ENCODE measurements at places on chromosomes 7 and 10.

DNA sequence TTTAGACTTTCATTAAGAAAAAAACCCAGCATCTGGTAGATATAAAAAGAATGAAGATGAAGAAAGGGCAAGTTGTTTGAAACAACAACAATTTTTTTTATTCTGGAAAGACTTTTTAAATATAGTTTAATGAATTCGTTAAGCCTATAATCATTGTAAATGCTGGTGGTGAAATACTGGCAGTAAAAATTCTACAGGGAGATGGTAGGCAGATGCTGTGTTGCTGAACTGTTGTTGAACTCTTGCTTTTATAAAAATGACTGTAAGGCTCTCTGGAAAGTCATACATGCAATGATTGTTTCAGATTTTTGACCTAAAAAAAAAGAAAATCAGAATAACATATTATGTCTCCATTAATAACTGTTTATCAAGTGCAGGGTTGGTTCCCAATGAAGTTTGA lies 39.0 kb downstream of the SCIN start:
- no peak for DNase-seq

DNA sequence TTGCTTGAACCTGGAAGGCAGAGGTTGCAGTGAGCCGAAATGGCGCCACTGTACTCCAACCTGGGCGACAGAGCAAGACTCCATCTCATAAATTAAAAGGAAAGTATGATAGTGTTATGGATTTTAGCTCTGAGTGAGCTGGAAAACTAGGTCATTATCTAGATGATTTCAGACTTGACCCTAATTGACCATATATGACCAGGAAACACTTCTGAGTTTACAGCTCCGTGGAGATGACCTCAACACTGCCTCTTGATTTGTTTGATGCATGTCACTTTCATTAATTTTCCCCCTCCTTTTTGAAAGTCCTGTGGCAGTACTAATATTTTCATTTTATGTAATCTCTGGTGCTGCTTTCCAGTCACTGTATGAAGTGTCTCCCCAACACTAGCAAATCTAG lies 7.8 kb upstream of the SEC61A2 start:
- no peak for DNase-seq

GRCh38 chr10:6600224-6600987 lies 20.3 kb upstream of the PRKCQ start:
- no peak for DNase-seq

DNA sequence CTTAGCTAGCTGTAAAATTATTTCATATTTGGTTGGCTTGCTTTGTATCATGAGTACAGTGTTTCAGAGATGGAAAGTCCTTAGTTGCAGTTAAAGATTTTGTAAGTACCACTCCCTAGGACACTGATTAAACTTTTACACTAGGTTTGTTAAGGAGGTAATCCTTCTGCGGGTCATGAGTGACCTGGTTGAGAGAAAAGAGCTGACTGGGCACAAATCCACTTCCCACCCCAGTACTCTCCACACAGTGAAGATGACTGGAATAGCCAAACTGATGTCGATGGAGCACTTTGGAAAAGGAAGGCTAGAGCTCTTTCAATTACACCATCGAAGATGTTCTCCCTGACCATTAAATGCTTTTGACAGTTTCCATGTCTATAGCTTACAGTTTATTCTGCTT lies 191.9 kb downstream of the CSTF2T start:
- no peak for DNase-seq

DNA sequence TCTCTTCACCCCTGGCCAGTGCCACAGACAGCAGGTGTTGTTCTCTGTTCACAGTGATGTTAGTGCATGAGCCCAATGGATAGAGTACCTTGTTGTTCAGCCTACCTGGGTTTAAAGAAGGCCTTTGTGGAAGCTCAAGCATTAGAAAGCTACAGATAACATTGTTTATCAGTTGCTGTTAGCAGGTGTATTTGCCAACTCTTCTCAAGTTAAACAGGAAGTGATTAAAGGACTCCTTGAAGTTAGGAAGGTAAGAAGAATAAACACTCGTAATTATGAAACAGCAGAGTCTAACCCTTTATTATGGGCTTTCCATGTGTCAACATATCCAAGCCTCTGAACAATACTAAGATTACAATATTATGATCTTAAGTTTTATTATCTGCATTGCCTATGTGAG lies 25.9 kb downstream of the RGR start:
- DNase-seq: no peak

DNA sequence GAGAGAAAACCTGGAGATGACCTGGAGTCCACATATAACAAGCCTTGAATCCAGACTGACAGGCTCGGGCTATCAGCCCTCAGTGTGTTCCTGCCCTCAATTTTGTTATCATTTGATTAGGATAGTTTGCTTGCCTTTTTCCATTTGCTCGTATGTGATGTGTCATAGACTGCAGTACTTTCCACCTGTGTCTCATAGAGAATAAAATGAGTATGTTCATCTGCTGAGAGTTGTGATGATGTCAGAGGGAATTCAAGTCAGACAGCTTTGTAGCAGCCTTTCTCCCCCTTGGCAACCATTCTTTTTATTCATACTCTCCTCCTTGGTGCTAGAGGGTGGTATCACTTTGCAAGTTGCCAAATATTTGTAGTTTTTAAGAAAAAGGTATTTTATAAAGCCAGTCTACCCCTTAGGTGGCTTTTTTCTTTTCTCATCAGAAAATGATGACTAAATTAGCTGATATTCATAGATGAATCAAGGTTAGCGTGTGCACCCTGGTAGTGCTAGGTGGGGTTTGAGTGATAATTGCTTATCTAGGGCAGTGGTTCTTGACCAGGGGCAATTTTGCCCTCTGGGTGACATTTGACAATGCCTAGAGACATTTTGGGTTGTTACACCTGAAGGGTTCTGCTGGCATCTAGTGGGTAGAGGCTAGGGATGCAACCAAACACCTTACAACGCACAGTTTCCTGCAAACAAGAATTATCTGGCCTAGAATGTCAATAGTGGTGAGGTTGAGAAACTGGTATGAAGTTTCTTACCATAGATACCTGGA lies 5.4 kb downstream of the SGPL1 start:
- no peak for DNase-seq

DNA sequence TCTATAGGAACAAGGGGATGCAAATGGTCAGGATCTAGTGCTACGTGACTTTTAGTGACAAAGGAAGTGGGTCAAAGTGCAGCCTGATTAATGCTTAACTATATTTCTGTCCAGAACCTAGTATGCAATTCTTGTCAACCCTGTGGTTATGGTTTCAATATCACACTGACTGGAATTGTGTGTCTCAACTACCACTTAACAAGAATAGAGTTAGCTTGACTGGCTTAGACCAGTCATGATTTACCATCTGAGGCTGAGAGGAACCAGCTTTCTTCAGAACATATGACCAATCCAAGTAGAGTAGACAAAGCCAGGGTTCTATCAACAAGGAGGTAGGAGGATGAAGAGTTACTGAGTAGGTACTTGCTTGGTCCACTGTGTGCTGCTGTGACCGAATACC lies 54.4 kb downstream of the MYPN start:
- DNase-seq: no peak

- DNase-seq: no peak
Measured at GRCh38 chr7:99992330-99993038, 16.7 kb upstream of the AZGP1 start.

DNA sequence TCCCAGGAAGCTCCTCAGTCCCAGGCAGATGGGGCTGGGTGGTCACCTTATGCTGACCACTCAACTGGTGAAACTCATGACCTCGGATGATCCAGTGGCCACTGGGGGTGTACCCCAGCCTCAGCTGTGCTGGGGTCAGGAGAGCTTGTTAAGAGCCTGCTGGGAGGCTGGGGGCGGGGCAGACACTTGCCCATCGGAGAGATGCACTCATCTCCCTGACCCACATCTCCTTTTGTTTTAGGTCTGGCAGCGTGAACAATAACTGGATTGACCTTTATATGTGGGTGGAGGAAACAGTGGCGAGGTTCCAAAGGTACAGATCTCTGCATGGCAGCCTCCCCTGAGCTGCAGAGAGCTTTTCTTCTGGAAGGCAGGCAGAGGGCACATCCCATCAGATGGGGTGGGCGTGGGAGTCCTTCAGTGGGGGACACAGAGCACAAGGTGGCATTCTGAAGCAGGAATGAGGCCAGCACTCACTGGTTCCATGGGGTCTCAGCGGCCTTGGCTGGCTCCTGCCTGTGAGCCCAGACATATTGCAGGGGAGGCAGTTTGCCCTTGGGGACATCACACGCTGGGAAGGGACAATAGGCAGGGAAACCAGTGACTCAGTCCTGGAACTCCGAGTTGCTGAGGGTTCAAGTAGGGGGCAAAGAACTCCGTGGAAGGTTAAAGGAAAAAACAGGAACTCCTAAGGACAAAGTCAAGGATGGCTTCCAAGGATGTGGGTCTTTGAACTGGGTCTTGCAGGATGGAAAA lies 5.2 kb downstream of the ANTXRL start:
- no peak for DNase-seq

- no peak for DNase-seq
Measured at GRCh38 chr10:15843695-15844094, 16.6 kb downstream of the MINDY3 start.

DNA sequence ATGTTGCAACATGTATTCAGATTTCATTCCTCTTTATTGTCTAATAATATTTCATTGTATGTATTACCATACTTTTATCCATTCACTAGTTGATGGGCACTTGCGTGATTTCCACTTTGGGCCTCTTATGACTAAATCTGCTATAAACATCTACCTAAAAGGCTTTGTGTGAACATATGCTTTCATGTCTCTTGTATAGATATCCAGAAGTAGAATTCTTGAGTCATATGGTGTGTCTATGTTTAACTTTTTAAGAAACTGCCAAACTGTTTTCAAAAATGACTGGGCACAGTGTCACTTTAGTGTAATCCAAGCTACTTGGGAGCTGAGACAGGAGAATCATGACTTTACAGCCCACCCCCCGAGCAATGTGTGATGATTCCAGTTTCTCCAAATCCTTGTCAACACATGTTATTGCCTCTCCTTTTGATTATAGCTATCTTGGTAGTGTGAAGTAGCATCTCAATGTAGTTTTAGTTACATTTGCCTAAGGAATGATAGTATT lies 618.9 kb upstream of the C7orf33 start:
- DNase-seq: no peak

- DNase-seq: no peak
Measured at GRCh38 chr10:10745291-10745690, 272.4 kb upstream of the CELF2 start.

GRCh38 chr10:86194684-86195083 lies 171.9 kb downstream of the GRID1 start:
- DNase-seq: no peak

- peak; percentile 91 for DNase-seq
Measured at GRCh38 chr10:43420369-43421200, 11.6 kb upstream of the HNRNPF start.

Measured in inflammatory macrophage treated with lipopolysaccharide for 1 hour (primary cell).